Left ventricle myocardium inferior (tissue), 1 donor: ENCODE measurements at places on chromosomes 11 and 22. TPM values are rescaled to one million over a fixed set of nuclear protein-coding genes. Genes with fewer than 3 reads are reported as not detected.
A peak's percentile ranks its signal among the peaks of the same experiment; 100 is the strongest.

The ZFTA gene
- 11.5 TPM for total RNA-seq

DNA sequence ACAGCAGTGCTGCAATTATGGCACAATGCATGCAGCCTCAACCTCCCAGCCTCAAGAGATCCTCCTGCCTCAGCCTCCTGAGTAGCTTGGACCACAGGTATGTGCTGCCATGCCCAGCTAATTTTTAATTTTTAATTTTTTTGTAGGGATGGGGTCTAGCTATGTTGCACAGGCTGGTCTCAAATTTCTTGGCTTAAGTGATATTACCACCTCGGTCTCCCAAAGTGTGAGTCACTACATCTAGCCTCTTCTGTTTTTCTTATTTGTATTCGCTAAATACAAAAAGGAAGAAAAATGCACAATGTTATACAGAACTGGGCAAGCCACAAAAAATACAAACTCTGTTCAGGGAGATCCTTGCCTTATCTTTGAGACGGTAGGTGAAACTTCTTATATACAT lies 62.1 kb downstream of the DDI1 start:
- H3K4me3 ChIP-seq, result no peak overlapping the region
- H3K27me3 ChIP-seq, result no peaks in the 10 kb centered on the region
- H3K36me3 ChIP-seq, result no peaks in the 10 kb centered on the region
- H3K4me1 ChIP-seq, result peaks cover 20% of the 10 kb centered on the region
- no peak overlapping the region for H3K27ac ChIP-seq

The SLC25A18 gene
- 2.7 TPM for total RNA-seq

- H3K27me3 ChIP-seq, result peaks cover 56% of the 10 kb centered on the region
- H3K27ac ChIP-seq, result no peak overlapping the region
- H3K36me3 ChIP-seq, result no peaks in the 10 kb centered on the region
- DNase-seq, result no peak
- no peak overlapping the region for H3K4me3 ChIP-seq
Observed at GRCh38 chr11:44408141-44408540, 98.2 kb upstream of the ALX4 start.

DNA sequence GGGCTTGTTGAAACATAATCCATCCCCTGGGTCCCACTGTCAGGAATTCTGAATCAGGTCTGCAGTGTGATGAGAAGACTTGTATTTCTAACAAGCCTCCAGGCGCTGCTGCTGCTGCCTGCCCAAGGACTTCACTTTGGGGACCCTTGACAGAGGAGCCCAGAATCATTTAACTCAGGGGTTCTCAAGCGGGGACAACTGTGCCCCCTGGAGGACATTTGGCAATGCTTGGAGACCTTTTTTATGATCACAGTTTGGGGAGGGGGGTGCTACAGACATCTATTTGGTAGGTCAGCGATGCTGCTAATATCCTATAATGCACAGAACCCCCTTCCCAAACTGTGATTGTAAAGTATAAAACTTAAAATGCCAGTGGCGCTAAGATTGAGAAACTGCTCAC lies 312.8 kb downstream of the OPCML start:
- no peak for DNase-seq
- peaks cover 55% of the 10 kb centered on the region for H3K27me3 ChIP-seq
- H3K4me1 ChIP-seq, result no peaks in the 10 kb centered on the region
- H3K36me3 ChIP-seq, result no peaks in the 10 kb centered on the region
- no peak overlapping the region for H3K4me3 ChIP-seq
- no peak overlapping the region for H3K27ac ChIP-seq

DNA sequence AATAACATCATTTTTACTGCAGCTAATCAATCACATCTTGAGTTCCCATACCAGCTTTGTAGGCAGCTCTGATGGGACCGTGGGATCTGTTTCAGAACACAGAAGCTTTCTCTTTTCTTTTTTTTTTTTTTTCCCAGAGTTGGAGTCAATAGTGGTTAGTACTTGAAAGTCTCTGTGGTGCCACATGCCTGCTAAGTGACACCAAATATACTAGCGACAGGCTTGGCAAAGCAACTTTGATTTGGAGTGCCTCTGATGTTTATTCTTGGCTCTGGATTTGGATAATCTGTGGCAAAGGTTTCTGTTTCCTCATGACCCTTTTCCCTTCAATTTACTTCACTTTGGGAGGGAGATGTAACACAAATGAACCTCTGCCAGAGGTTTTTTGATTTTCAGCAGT lies 681.4 kb upstream of the TENM4 start:
- DNase-seq, result no peak
- no peaks in the 10 kb centered on the region for H3K27me3 ChIP-seq
- H3K4me1 ChIP-seq, result peaks cover 15% of the 10 kb centered on the region
- no peaks in the 10 kb centered on the region for H3K36me3 ChIP-seq
- H3K4me3 ChIP-seq, result no peak overlapping the region

DNA sequence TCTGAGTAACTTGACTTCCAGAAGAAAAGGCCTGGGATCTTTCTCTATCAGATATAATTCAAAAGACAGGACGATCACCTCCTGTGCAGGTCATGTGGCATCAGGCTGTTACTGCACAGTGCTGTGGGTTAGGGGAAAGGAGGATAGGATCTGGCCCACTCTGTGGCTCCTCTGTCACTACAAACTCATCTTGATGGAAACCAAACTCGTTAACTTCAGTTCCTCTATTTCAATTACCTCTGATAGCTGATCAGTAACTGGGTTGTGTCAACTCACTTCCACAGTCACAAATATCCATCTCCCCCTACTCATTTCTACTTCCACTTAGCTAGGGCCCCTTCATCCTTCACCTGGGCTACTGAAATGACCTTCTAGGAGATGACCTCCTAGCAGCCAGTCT lies 95.2 kb downstream of the RCN1 start:
- no peak for DNase-seq
- H3K36me3 ChIP-seq, result no peaks in the 10 kb centered on the region
- H3K4me1 ChIP-seq, result no peaks in the 10 kb centered on the region
- H3K4me3 ChIP-seq, result no peak overlapping the region
- H3K27me3 ChIP-seq, result peaks cover 13% of the 10 kb centered on the region

GRCh38 chr22:46147471-46148267 lies 2.7 kb upstream of the PPARA start:
- H3K4me3 ChIP-seq, result no peak overlapping the region
- DNase-seq, result peak; percentile 69
- peaks cover 54% of the 10 kb centered on the region for H3K4me1 ChIP-seq
- no peaks in the 10 kb centered on the region for H3K27me3 ChIP-seq

GRCh38 chr22:37312549-37313183 lies 30.4 kb downstream of the CYTH4 start:
- peaks cover 54% of the 10 kb centered on the region for H3K27me3 ChIP-seq
- no peaks in the 10 kb centered on the region for H3K36me3 ChIP-seq
- H3K27ac ChIP-seq, result no peak overlapping the region
- H3K4me3 ChIP-seq, result no peak overlapping the region
- peaks cover 23% of the 10 kb centered on the region for H3K4me1 ChIP-seq
